ENCODE measurements at places on chromosomes 2 and 18. TPM values are rescaled to one million over a fixed set of nuclear protein-coding genes. Genes with fewer than 3 reads are reported as not detected.

DNA sequence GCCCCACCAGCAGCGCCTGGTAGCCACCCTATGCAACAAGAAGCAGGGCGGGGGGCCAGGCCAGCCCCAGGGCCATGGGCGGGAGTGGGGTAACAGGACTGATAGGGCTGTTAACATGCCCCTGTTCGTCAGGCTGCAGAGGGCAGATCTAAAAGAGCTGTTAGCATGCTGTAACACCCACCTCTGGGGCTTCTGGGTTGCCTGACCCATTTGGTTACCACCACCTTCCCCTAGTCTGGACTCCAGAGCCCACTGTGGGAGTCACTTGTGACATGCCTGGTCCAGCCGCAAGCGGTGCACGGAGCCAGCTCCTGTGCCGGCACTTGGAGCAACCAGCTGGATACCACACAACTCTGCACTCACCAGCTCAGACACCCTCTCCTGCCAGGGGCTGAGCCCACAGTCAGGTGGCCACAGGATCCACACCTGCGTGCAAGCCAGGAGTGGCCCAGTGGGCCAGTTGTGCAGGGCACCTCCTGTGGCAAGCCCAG is 2.1 kb downstream of the METTL8 start:
- peak; percentile 44 for DNase-seq

- no peak for DNase-seq
These were observed 342.7 kb downstream of the CPS1 start for GRCh38 chr2:210899131-210899530.

- peak; percentile 32 for DNase-seq
These were observed 10.2 kb upstream of the SIX3 start for GRCh38 chr2:44931198-44931780.

DNA sequence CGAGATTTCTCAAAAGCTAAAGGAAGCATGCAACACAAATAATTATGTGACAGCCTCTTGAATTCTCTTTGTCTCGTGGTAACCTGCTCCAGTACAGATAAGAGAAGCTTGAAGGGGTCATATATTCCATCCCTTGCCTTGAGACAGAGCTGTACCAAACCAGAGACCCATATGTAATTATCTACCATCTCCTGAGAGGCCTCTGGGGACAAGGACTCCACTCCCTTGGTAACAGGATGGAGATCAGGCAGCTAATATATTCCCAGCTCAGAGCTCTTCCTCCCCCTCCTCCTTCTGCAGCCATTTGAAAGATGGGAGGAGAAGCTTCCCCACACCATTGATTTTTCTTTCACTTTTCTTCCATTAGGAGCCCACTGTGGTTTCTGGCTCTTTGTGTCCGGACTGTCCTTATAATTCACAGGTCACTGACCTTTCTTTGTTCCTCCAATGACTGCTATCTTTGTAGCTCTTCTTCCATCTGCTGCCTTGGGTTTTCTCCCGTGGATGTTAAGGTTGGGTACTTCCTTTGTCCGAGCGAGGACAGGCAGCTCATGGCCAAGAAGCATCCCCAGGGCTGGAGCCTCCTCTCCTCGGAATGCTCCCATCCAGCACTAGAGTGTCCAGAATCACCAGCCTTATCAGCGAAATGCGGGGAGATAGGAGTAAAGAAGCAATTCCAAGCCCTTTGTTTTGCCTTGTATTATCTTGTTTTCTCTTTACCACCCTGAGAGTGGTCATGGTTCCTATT is 72.6 kb upstream of the STPG4 start:
- DNase-seq: no peak

DNA sequence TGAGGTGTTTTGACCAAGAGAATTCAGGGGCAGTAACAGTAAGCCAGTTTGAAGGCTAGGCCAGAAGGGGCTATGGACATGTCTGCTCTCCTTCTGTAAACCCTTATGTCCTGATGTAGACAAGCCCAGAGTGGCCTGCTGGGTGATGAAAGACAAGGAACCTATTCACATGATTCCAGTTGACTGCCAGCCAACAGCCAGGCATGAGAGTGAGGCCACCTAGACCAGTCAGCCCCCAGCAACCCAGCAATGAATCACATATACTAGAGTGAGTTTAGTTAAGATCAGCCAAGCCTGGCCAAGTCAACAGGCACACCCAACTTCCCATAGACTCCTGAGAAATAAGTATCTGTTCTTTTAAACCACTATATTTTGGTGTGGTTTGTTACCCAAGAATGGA is 1889.7 kb upstream of the CELF4 start:
- no peak for DNase-seq

DNA sequence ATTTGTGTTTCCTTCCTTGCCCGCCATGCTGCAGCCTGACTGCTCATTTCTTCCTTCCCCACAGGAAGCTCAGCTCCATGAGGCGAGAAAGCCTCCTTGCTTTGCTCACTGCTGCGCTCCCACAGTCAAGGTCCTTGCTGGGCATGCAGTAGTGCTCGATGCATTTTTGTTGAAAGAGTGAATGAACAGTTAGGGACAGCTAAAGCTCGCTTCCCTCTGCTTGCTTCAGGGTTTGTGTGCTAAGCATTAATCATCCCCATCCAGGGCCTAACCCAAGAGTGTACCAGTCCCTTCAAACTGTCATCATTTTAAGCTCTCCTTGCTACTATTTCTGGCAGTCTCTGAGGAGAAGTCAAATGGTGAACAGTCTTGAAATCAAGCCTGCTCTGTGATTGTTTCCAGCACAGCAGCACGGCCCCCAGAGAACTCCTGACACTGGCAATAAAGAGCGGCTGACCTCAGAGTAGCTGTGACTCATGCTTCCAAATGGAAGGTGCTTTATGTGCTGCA is 171.7 kb upstream of the SOX11 start:
- no peak for DNase-seq

- no peak for DNase-seq
These were observed 247.8 kb downstream of the DOK6 start for GRCh38 chr18:69648486-69648885.

DNA sequence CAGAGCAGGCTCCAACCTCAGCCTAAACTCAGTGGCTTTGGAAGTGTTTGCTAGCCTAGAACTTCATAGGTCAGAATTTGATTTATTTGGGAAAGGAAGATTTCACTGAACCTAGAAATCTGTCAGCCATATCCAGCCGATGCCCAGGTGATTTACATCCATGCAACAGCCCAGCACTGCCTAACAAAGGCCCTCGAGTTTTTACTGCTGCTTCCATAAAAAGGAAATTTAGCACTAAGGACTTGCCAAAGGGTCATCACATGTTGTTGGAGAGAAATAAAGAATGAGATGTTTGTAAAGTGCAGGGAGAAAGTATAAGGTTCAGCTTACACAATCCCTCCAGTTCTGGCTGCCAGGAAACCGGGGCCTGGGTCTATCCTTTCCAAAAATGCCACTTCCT is 614.2 kb downstream of the BCL11A start:
- no peak for DNase-seq

DNA sequence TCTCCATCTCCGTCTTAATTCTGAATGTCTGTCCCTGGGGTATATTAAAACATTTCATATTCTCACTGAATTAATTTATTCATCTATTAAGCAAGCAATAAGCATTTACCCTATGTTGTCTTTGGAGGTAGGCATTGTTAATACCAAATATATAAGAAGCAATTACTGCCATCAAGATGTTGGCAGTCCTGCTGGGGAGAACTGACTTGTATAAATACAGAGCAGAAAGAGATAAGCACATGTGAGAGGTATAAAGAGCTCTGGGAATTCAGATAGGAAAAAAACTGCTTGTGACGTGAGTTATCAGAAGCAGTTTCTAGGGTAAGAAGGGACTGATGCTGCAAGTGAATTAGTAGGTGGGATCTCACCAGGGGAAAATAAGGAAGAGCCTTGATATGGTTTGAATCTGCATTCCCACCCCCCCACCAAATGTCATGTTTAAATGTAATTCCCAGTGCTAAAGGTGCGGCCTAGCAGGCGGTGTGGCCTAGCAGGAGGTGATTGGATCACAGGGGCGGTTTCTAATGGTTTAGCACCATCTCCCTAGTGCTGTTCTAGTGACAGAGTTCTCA is 286.8 kb downstream of the RAD51AP2 start:
- DNase-seq: no peak

DNA sequence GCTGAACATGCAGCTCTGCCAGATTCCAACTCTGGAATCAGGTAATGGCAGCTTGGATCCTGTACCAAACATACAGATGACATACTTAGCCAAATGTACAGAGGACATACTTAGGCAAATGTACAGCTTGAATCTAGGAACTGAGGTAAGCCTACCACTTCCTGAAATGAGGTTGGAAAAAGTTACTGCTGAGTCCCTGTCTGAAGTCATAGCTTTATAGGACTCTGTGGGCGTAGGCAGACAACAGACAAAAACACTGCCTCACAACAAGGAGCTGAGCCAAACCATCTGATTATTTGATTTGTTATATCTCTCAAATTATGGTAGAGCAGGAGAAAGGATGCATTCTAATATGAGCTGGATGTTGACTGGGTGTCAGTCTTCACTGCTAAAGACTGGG is 290.2 kb upstream of the TCF4 start:
- DNase-seq: no peak

GRCh38 chr18:52340406-52341102 is 557 bp downstream of the DCC start:
- DNase-seq: no peak

DNA sequence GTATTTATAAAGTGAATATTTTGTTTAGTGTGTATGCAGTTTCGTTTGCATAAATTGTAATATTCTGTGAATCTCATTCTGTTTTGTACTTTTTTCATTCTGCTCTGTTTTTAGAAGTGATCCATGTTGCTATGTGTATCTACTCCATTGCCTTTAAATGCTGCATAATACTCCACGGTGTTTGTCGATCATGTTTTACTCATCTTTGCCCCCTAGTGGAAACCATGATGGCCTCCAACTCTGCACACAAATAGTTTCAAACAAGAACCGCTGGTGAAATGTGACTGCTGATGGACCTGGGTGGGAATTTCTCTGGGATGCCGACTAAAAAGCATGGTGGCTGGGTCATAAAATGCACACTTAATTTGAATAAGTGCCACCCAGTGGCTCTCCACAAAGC is 32.0 kb upstream of the SKOR2 start:
- peak; percentile 34 for DNase-seq

DNA sequence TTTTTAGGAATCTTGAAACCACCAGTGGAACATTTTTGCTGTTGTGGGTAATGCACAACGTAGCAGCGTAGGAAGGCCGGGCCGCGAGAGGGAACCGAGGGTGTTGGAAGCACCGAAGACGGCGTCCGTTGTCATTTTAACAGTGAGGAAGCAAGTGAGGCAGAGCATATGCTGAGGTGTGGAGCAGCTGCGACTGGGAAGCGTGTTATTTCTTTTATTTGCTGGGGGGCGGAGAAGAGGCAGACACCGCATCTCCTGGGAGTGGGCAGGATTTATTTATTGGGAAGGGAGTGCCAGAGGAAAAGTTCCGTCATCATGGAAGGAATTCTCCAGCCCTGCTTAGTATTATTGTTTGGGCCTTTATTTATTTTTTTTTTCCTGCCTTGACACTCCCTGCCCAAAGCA is 232.8 kb downstream of the KLHL29 start:
- no peak for DNase-seq

DNA sequence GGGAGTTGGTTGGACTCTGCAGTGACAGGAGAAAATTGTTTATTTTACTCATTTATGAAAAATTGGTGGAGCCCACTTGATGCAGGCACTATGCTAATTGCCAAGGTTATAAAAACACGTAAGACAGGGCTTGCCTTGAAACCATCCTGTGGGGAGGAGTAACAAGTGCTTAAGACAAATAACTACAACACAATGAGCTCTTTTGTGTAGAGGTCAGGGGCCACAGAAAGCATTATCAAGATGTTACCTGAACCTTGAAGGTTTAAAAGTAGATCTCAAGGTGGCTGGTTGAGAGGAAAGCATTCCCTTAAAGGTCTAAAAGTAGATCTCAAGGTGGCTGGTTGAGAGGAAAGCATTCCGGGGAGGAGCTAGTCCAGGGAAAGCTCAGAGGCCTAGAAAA is 381.8 kb upstream of the POU3F3 start:
- DNase-seq: no peak

The MC5R gene
- total RNA-seq: not detected

The TYW5 gene
- total RNA-seq: 17.7 TPM

The CD8A gene
- not detected for total RNA-seq

The TCF23 gene
- total RNA-seq: not detected

All from H9 (cell line).